SK-N-SH treated with all-trans-retinoic acid at 6 μM for 48 hours (cell line): ENCODE measurements at places on chromosomes 4 and X.

GRCh38 chr4:10762561-10762960 is 78.0 kb upstream of the CLNK start:
- no peak for ATAC-seq

DNA sequence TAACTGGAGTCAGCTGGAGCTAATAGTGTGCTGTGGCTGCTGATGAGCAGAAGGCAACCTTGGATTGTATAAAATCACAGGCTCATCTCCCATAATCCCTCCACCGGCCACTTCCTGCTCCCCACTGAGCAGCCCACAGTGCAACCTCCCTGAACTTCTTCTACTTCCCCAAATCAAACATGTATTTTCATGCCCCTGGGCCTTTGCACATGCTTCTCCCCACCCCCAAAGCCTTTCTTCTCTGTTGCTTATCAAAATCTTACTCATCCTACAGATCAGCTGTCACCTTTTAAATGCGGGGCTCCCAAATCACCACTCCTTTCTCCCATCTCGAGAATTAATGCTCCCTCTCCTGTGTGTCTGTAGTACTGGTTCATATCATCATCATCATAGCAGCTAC is 35.8 kb downstream of the RHOH start:
- no peak for ATAC-seq

DNA sequence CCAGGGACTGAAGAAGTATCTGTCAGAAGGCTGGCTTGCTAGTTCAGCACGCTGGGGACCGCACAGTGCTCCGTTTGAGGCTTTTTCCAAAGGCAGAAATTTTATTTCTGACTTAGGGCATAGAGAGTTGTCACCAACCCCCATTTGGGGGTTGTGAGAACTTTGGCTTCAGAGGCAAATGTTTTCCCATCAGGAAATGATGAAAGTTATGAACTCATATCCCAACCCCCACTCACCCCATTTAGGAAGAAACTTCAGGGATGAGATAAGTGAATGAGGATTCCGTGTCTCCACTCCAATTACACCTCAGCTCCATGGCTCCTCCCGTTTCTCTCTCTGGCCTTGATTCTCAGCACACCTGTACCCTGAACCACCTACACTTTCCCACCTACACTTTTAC is 4.3 kb upstream of the WDR13 start:
- ATAC-seq = no peak

GRCh38 chrX:1720836-1721235 is 106.0 kb downstream of the ASMT start:
- ATAC-seq = no peak

DNA sequence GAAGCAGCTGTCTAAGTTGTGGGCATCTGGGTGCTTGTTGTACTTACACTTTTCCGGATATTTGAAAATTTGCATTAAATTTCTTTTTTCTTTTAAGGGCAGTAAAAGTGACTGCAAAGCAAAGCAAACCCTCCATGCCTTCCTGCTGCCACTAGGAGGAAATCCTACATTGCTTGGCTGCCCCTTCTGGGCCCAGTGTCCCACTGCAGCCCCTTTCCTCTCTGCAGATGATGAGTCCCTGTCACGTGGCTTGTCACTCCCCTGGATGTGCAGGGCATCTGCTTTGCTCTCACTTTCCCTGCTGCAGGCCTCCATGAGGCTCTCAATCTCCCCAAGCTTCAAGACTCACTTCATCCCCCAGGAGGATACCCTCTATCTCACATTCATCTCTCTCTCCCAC is 12.7 kb downstream of the TSR2 start:
- peak; percentile 86 for ATAC-seq

DNA sequence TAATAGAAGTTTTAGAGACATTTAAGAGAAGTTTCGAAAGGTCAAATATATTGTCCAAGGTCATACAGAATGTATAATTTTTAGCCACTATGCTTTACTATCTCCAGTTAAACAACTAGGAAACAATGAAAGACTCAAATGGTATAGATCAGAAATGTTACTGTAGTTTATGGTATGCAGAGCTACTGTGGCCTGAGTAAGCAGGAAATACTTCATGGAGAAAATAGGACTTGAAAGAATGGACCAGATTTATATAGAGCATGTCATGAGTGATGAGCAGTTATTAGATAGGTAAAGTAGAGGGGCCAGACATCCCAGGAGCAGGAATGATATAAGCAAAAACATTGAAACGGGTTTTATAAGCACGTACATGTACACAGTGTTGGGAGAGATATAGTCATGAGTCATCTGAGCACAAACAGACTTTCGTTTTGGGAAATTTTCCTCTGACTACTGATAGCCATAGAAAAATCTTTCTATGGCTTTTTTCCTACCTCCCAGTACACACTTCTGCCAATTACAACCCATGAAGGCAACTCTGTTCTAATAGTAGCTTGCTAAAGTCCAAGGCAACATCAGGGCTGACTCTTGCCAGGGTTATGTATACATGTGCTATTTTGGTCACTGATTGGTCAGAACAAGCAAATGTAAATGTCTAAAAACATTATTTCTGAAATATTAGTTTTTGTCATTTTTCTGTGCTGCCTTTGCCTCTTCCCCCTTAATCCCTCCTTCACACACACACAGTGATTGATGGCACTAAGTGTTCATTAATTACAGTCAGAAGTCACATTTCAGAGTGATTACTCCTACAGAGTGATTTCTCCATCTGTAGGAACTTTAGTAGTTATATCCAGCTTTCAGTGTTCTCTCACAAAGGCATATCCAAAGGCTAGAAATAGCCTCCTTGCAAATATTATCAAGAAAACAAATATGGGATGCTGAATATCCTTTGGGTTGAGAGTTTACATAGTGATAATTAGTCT is 198.7 kb downstream of the ENOX2 start:
- ATAC-seq = peak; percentile 73
